ENCODE measurements at places on chromosomes 3 and 15.

DNA sequence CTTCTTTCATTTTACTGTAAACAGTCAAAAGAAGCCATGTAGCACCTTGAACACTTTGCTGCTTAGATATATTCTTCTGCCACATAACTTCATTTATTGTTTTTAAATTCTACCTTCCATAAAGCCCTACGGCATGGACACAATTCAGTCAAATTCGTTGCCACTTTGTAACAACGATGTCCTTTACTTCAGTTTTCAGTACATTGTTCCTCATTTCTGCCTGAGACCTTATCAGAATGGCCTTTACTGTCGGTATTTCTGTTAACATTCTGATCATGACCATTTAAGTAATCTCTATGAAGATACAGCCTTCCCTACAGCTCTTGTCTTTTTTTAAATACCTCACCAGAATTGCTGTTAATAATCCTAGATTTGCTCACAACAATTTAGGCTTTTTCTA, 466.9 kb downstream of the NAALADL2 start:
- DNase-seq = no peak

- no peak for DNase-seq
Measured at GRCh38 chr3:44468572-44469520, 8.6 kb downstream of the ZNF445 start.

DNA sequence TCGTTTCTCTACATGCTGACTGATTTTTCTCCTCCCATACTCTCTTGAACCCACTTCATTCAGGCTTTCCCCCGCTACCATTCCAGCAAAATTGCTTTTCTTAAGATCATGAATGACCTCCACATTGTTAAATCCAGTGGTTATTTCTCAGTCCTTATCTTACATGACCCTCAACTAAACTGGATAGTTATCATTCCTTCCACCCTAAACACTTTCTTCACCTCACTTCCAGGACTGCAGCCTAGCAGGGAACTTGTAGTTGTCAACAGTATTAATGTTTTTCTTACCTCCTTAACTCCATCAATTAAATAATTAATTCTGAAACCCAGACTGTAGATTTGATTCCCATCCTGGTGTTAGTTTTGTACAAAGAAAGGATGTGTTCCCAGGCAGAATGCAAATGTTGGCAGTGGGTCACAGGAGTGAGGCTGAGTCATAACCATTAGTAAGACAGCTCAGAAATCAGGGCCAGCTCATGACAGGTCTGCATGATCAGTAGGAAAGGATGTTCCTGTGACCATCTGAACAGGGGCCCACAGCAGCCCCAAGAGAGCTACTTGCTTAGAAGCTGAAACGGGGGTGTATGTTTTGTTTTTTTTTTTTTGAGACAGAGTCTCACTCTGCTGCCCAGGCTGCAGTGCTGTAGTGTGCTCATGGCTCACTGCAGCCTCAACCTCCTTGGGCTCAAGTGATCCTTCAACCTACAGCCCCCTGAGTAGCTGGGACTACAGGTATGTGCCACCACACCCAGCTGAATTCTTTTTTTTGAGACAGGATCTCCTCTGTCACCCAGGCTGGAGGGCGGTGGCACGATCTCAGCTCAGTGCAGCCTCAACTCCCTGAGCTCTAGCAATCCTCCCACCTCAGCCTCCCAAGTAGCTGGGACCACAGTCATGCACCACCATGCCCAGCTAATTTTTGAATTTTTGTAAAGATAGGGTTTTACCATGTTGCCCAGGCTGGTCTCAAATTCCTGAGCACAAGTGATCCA, 9.1 kb downstream of the BCL2L10 start:
- DNase-seq = no peak

DNA sequence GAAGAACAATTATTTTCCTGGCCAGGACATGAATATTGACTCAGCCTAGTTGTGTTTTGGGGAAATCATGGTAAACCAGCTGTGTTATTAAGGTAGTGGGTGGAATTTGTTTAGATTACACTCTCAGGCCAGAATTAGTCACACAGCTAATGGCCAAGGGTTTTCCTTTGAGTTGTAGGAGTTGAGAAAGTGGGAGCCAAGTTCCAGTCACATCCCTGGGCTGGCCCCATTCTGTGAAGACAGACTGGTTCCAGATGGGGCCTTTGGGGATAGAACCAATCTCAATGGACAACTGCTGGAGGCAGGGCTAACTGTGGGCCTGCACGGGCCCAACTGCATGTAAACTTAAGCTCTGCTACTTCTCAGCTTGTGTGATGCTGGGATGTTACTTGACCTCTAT, 1.4 kb upstream of the RASL12 start:
- DNase-seq = no peak

- DNase-seq = no peak
Measured at GRCh38 chr3:193055352-193055751, 137.7 kb upstream of the MB21D2 start.

DNA sequence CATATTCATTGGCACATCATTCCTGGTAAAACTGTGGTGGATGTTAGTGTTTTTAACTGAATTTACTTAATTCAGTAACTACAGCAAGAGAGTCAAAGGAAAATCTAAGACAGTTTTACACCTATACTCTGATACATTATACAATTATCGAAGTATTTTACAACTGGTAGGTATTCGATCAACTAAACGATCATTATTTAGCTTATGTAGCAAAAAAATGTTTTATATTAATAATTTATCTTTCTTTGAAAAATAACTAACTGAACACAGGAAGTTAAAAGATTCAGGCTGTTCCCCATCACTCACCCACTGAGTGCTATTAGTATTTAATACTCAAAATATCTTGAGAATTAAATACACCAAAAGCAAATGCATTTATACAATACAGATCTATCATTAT, 21.0 kb downstream of the ICE2 start:
- no peak for DNase-seq

DNA sequence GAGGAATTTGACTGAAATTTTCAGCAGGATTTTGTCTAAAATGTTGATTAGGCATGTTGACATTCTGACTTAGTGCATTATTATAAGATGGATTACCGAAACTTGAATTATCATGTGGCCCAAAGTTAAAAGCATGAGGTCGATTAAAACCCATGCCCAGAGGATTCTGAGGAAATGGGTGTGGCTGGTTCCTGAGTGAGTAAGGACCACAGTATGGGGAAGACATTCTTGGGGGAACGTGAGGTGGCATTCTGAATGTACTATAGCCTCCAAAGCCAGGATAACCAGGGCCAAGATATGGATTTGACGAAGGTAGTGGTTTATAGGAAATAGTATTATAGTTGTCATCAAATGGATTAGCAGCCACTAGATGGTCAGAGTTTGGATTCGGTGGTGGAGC, 38.7 kb upstream of the DNAAF4 start:
- DNase-seq = no peak

Measured in stimulated activated CD8-positive, alpha-beta memory T cell treated with anti-CD3 and anti-CD28 coated beads, Interleukin-7, amount 100 ng/mL, for 1 hour (primary cell).